ENCODE measurements at places on chromosomes 2 and 18.

DNA sequence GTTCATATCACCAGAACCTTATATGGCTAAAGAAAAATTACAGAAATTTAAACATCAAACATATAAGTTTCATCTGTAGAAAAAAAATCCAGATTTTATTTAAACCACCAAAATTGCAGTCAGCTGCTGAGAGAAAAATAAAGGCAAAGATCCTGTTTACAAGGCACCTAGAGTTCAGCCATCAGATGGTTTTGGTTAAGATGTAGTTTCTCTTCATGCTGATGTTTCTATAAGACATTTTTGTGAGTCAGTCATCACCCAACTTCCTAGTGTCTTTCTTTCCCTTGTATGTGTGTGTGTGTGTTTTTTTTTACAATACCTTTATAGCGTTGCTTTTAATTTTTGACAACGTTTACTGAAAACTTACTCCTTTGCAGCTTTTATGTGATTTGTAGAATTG lies 26.1 kb upstream of the MMADHC start:
- DNase-seq, result no peak

DNA sequence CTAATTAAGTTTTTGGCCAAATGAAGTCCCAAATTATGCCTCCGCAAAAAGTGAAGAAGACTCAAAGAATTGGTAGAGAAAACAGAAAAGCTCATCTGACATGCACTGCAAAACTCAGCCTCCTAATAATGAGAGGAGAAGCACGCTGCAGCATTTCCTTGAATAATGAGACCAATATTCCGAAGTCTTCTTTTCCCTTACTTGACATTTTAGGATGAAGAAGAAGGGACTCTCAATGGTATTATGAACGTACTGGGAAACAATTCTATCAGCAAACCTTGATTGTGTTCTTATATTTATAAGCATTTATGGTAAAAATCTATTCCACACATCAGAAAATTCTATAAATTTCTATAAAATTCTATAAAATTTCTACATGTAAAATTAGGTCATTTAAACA lies 733.9 kb upstream of the ACVR2A start:
- no peak for DNase-seq

DNA sequence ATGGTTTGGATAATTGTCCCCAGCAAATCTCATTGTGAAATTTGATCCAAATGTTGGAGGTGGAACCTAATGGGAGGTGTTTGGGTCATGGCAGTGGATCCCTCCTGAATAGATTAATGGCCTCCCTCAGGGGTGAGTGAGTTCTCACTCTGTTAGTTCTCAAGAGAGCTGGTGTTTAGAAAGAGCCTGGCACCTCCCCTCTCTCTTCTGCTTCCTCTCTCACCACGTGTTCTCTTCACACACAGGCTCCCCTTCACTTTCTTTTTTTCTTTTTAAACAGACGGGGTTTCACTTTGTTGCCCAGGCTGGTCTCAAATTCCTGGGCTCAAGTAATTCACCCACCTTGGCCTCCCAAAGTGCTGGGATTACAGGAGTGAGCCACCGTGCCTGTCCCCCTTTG lies 111.6 kb upstream of the LTBP1 start:
- DNase-seq, result no peak

GRCh38 chr18:58429442-58429841 lies 199.4 kb downstream of the ALPK2 start:
- no peak for DNase-seq

DNA sequence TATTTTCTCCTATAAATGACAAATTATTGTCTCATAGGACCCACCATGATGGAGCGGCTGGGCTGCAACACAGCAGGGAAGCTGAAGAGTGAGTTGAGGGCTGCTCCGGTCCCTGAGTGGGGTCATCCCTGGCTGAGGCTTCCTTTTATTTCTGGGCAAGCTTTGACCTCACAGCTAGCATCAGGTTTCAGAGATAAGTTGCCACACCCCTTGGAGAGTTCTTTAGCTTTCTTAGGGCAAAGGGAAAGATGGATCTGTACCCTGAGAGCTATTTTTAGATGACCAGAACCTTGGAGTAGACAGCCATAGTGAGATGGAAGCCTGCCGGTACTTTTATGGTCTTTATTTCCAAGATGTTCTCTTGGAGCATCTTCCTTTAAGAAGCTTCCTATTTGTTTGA lies 11.5 kb downstream of the MYL1 start:
- no peak for DNase-seq

DNA sequence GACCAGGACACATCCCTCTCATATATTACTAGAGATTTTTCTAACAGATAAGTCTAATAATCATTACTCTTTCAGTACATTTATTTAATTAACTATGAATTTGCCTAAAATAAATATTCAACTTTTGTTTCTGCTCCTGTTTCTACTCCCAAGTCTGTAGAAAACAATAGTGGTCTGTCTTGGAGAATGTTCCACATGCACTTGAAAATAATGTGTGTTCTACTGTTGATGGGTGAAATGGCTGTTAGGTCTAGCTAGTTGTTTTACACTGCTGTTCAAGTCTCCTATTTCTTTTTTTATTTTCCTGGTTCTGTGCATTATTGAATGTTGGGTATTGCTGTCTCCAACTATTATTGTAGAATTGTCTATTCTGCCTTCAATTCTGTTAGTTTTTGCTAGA lies 47.2 kb downstream of the SPOPL start:
- DNase-seq, result no peak

- peak; percentile 29 for DNase-seq
Measured at GRCh38 chr18:46067438-46068007, 4.5 kb downstream of the PSTPIP2 start.

GRCh38 chr2:215929602-215930335 lies 83.6 kb downstream of the MREG start:
- no peak for DNase-seq

- no peak for DNase-seq
Measured at GRCh38 chr2:216588861-216589710, 44.1 kb upstream of the IGFBP2 start.

GRCh38 chr18:55665506-55665905 lies 77.5 kb upstream of the TCF4 start:
- no peak for DNase-seq

GRCh38 chr18:78429127-78430108 lies 550.2 kb upstream of the SALL3 start:
- no peak for DNase-seq

DNA sequence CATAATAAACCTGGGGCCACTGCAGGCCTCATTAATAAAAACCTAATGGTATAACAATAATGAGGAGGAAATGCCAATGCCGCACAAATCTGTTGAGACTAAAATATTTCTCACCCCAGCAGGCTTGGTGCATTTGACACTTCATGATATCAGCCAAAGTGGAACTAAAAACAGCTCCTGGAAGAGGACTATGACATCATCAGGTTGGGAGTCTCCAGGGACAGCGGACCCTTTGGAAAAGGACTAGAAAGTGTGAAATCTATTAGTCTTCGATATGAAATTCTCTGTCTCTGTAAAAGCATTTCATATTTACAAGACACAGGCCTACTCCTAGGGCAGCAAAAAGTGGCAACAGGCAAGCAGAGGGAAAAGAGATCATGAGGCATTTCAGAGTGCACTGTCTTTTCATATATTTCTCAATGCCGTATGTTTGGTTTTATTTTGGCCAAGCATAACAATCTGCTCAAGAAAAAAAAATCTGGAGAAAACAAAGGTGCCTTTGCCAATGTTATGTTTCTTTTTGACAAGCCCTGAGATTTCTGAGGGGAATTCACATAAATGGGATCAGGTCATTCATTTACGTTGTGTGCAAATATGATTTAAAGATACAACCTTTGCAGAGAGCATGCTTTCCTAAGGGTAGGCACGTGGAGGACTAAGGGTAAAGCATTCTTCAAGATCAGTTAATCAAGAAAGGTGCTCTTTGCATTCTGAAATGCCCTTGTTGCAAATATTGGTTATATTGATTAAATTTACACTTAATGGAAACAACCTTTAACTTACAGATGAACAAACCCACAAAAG lies 580.9 kb upstream of the TMEFF2 start:
- no peak for DNase-seq

DNA sequence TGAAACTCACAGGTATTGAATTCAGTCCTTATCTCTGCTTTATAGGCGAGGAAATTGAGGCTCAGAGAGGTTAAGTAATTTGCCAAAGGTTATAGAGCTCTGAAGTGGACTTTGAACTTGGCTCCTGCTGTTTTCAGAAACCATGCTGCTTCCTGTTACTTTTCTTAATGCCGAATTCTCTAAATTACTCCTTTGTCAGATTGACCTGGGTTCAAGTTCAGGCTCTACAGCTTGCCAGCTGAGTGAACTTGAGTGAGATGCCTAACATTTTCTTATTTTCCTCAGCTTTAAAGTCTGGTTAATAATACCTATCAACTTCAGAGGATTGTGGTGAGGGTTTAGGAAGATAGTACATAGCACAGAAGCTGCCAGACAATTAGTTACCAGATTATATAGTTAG lies 3.4 kb downstream of the ASAP2 start:
- no peak for DNase-seq

DNA sequence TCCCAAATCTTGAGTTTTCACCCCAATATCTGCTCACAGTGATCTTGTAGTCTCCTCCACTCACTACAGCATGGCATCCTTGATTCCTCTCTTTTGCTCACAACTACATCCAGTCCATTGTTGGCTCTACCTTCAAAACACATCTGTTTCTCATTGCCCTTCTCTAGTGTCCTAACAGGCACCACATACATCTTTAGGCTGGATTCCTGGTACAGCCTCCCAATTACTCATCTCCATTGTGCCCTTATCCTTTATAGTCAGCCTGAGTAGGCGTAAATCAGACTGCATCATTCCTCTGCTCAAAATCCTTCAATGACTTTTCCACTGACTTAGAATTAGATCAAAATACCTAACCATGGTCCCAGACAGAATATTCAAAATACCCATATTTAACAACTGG lies 10.7 kb upstream of the TAF1B start:
- peak; percentile 50 for DNase-seq

- DNase-seq, result no peak
Measured at GRCh38 chr18:12008842-12009580, 27.7 kb downstream of the IMPA2 start.

GRCh38 chr2:26763019-26763418 lies 1.1 kb upstream of the SLC35F6 start:
- DNase-seq, result no peak

DNA sequence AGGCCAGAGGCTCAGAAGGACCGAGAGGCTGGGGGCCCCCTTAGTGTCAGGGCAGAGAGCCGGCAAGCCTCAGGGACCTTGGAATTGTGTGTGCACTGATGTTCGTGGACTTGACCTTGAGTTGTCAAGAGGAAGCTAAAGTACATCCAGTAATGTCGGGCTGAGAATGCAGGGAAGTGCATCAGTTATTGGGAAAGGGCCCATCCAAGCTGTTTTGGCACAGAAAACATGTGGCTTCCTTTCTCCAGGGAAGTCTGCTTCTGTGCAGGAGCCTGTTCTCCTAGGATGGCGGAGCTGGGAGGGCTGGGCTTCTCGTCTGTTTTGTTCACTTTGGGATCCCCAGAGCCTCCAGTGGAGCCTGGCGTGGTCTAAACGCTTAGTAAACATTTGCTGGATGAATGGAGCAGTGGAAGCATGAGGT lies 23.7 kb downstream of the ATOH8 start:
- DNase-seq, result no peak

GRCh38 chr2:9697909-9698308 lies 67.1 kb upstream of the YWHAQ start:
- no peak for DNase-seq

- no peak for DNase-seq
Measured at GRCh38 chr2:38093527-38094165, 17.7 kb upstream of the CYP1B1 start.

- no peak for DNase-seq
Measured at GRCh38 chr2:149363958-149364357, 33.6 kb downstream of the LYPD6 start.

DNA sequence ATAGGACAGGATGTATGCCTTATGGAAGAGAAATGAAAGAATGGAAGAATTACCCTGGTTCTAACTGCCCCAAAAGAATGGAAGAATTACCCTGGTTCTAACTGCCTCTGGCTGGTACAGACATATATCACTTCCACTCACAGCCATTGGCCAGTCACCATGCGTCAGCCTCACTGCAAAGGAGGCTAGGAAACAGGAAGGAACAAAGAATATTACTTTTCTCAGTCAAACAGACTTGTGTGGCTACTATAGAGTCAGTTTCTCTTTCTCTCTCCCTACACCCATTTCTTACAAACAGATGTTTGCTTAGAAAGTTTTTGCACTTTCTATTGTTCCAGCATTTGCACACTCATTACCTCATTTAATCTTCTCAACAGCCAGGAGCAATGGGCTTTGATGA lies 1111.1 kb upstream of the KLHL29 start:
- DNase-seq, result peak; percentile 9

DNA sequence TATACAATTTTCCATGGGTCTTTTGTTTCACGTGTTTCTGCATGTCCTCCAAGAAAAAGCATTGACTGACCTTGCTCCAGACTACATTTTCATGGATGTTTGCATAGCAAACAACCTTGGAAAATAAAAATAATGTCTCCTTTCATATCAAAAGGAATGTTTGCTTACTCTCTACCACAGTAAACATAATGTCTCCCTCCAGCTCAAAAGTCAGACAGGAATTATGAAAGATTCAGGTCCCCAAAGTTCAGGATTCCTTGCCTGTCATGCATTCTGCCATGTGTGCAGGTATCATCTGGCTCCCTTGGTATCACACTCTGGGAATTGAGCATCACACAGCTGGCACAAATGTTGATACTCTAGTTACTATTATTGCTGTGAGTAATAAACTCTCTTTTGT lies 103.1 kb upstream of the ZC3H15 start:
- no peak for DNase-seq

GRCh38 chr2:241256168-241256545 lies 59.3 kb downstream of the HDLBP start:
- no peak for DNase-seq

GRCh38 chr2:40434731-40435271 lies 17.1 kb downstream of the SLC8A1 start:
- DNase-seq, result peak; percentile 97

- DNase-seq, result no peak
Measured at GRCh38 chr2:30230497-30231211, 680 bp upstream of the LBH start.

DNA sequence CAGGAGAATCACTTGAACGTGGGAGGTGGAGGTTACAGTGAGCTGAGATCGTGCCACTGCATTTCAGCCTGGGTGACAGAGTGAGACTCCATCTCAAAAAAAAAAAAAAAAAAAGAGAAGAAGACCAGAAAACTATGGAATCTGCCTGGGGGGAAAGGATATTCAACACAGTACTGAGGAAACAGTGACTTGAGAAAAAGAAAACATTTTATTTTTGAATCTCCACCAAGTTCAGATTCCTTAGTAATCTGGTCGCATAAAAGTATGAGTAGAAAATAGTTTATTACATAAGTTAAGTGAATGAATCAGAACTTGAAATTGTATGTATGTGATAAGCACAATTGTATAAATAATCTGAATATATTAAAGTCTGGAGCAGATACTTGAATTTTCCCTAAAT lies 13.0 kb upstream of the HAT1 start:
- no peak for DNase-seq

GRCh38 chr18:54734059-54734458 lies 94.2 kb upstream of the RAB27B start:
- DNase-seq, result peak; percentile 78

DNA sequence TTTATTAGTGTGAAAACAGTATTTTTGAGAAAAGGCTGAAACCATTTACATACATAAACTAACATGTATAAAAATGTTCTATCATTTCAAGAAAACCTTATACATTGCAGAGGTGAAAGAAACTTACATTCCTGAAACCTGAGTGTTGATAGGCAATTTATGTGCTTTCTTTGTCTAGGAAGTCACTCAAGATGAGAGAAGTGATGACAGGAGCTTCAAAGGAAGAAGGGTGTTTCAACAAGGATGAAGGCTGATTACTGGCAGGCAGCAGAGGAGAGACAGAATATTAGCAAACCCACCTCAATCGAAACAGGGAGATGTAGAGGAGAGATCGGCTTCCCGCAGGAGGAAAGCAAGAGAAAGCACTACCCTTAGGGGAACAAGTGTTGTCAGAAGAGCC lies 124.9 kb downstream of the PRELID3A start:
- no peak for DNase-seq
